Activated T-helper 9 cell treated with anti-CD3 and anti-CD28 coated beads, Interleukin-2, amount 50 U/mL, for 16 hours (primary cell): ENCODE measurements at places on chromosomes 6 and 20.

DNA sequence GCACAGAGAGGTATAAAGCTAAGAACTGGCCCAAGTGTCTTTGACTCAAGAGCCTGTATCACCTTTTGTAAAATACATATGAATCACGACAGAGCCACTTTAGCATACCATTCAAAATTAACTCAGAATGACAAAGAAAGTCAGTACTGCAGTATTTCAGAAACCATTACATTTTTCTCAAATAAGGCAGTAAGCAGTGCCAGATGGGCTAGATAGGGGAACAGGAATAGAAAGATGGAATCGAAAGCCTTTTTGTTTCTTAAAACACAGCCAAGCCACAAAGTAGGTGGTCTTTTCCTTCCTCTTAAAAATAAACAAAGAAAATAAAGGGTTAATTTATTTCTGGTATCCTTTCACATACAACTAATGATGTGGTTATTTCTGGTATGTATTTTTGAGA, 10.3 kb downstream of the CLDN20 start:
- no peak for DNase-seq

GRCh38 chr6:19896693-19897010, 59.5 kb downstream of the ID4 start:
- no peak for DNase-seq

GRCh38 chr6:11018225-11018624, 25.9 kb downstream of the ELOVL2 start:
- no peak for DNase-seq

GRCh38 chr6:99026135-99026534, 78.4 kb upstream of the FBXL4 start:
- DNase-seq = no peak

DNA sequence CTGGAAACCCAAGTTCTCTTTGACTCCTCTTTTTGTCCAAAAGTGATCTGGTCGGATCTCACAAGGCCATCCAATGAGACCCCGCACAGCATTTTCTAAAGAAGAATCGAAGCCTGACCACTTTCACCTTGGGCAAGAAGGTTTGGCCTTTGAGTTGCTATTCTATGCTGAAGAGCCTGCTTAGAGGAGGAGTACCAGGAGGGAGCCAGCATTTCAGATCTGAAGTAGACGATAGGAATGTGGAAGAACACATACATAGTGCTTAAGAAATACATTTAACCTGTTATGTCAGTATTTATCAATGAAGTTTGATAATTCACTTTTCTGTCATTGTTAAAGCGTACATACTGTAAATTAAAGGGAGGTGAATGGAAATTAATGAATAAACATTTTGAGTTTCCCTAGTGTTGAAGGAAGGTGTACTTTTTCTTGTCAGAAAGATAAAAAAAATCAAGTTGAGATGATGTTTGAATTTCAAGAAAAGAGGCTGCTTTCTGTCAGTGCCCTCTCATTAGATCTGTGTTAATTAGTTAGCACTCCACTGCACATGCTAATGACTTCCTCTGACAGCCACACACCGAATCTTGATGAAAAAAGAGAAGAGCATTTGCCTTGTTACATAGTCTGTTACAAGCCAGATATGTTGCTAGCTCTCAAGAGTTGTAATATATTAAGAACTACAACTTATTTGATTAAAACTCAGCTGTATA, 10.9 kb upstream of the TDRD6 start:
- no peak for DNase-seq

GRCh38 chr20:44540834-44541233, 19.0 kb upstream of the SERINC3 start:
- DNase-seq = no peak

DNA sequence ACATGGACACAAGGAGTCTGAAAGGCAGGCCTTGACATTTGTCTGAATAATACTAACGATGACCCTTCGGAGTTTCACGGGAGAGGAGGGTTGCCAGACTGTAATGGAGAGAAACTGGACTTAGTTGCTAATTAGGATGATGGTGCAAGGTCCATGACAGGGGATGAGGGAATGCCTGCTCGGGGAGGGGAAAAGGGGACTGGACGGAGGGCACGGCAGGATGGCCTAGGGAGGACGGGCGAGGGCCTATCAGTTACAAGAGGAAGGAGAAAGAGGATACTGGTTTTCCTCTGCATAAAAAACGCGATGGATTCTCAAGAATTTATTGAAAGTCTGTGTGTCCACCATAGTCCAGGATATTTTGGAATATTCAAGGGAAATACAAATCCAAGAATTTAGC, 42.7 kb downstream of the IRAK1BP1 start:
- DNase-seq = no peak

DNA sequence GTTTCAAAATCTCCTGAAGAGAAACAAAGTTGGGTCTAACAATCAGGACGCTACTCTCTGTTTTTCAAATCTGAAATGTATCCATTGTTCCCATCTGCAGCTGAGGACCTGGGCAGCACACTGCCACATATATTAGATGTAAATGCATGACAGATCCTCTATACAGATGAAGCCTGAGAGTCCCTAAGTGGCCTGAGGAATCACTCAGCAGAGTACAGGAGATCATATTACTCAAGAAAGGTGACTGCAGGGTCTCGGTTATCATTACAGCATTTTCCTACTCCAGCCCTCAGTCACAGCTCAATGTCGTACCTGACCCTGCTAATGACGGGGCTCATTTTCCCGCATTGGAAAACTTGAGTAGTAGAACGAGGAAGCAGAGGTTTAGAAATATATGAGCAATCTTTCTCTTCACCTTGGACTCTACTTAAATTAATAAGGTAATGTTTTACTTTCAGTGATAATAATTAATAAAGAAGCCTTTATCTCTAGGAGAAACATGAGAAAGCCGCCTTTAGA, 256.2 kb upstream of the IRAK1BP1 start:
- no peak for DNase-seq

- DNase-seq = no peak
Measured at GRCh38 chr20:6122873-6123648, at the start of gene FERMT1. TSS of gene FERMT1 (minus strand) at chr20:6123030. CDS start at chr20:6119554, 3,476 bp downstream.

GRCh38 chr20:63361519-63362435, 628 bp upstream of the CHRNA4 start:
- DNase-seq = no peak

DNA sequence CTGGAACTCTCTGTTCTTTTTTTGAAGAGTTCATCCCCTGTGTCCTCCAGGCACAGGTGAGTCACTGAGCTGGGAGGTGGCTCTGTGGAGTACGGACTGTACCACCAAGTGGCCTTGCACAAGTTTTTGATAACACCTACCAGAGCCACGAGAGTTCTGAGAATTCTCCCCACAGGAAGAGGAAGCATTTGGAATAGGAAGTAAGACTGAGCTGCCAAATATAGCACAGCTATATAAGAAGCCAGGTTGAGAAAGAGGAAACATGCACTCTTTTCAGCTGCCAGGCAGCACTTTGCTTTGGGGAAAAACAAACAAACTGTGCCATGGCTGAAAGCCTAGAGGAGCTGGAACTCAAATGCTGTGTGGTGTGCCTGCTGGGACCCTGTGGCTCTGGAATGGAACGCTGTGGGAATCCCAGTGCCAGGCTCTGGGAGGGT, 70.8 kb upstream of the RIPOR2 start:
- DNase-seq = no peak

GRCh38 chr6:95846652-95847051, 169.1 kb upstream of the FUT9 start:
- no peak for DNase-seq

DNA sequence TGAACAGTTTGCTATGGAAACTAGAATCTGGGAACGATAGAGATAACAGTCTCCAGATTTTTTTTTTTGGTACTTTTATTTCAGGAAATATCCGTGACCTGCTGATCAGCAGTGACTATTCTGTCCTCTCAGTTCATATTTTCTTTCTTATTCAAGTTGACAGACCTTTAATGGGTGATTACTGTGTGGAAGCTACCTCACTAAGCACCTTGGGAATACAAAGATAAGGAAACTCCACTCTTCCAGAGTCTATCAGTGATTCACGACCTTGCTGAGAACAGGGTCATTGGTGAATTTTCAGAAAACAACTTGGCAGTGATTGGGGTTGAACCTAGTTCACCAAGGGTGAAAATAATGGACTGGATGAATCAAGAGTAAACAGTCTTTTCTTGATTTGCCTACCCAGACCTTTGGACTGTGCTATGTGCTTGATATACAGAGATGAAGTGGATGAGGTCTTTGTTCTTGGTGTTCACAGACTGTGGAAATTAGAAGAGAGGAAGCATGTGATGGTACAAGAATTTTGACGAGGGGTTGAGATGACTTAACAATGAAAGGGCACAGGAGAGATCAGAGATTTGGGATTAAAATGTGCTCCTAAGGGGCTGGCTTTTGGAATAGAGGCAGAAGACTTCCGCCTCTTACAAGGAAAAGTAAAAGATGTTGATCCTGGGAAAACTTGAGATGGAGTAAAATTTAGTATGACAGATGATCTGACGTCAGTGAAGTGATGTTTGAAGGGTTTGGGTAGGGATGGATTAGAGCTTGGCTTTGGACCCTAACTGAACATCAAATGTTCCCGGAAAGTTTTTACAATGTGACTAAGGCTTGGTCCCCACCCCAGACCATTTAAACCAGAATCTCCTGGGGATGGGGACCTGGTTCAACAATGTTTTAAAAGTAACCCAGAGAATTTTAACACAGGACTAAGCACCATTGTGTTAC, 1.2 kb downstream of the KAT14 start:
- DNase-seq = no peak

GRCh38 chr6:112651239-112651638, 304.1 kb downstream of the RFPL4B start:
- no peak for DNase-seq

DNA sequence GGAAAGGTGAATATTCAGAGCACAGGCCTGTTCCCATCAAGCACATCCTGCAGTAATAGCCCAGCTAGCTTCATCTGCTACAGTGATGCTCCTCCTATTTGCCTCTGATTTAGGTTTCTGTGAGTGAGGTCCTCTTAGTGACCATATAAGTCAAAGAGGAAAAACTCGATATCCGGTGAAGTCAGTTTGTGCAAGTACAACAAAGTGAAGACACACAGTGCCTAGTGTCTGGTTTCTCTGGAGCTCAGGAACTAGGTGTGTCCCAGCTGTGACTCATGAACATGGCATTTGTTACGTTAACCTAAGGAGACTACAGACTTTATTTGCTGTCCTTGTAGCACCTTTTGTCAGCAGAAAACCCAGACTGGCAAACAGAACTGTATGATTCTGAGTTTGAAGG, 33.9 kb downstream of the EDN1 start:
- DNase-seq = no peak

DNA sequence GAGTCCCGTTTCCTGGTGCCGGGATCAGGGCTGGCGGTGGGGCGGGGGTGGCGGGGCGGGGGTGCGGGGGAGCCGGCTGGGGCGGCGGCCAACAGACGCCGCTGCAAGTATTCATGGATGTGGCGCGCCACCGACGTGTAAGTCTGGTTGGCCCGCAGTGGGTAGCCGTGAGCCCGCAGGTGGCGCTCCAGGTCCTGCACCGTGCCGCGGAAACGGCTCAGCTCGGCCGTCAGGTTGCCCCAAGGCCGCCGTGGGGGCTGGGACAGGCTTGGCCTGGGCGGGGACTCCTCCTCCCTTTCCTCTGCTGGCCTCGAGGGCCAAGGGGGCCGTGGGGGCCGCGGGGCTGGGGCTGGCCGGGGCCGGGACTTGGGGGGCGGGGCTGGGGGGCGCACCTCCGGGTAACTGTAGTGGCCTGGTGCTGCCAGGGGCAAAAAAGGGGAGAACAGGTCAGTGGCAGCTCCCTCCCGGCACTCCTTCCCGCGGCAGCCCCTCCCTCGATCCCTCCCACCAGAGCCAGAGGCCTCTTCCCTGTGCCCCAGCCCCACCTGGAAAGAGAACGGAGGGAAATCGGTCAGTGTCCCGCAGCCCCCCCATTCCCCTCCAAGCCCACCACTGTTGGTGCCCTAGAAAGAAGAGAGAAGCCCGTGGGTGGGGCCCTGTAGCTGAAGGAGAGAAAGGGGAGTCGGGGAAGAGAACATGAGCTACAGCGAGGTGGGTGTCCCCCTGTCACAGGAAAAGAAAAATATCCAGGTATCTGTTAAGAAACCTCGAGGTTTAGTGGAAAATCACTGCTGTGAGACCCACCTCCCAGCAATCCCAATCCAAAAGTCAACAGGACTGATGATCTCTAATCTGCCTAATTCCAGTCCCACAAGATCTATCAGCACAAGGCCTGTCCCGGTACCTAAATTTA, 21.3 kb downstream of the TNXB start:
- peak; percentile 54 for DNase-seq

- DNase-seq = no peak
Measured at GRCh38 chr6:921400-921799, 228.5 kb upstream of the EXOC2 start.

DNA sequence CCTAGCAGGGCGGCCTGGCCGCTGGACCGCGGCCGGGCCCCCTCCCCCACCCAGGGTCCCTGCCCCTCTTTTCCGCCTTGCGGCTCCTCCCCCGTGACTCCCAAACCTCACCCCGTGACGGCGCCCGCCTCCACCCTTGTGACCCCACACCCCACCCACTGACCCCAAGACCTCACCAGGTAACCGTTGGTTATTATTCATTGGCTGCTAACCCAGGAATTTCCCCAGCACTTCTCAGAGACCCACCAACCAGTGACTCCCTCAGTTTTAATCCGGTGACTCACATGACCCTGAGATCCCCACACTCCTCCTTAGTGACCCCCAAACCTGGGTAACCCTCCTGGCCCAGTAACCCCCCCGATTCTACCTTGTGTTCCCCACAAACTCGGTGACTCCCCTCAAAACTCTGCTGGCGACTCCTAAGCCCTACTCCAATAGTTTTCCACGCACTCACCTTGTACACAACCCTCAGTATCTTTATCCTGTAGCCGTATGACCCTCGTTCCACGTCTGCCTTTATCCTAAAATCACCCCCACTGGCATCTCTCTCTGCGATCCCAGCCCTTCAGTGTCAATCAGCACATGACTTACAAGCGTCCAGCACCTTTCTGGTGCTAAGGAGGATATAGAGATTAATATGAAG, 534 bp downstream of the ZNF76 start:
- DNase-seq = peak; percentile 70

DNA sequence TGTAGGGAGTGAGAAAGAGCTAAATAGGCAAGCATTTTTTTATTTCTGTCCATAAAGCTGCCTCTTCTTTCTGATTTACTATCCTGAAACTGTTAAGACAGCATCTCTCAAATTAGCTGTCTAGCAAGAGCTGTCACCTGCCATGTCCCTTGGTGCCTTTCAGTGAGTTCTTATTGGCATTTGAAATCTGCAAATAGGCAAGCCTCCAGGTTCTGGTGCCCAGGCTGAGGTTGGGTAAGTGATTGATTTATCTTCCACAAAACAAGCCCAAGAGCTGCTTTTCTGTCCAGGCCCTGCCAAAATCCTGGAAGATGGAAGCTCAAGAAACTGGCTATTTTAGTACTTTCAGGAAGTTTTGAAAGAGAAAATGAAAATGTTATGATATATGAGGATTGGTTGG, 22.4 kb downstream of the MANEA start:
- DNase-seq = no peak

- DNase-seq = peak; percentile 51
Measured at GRCh38 chr20:58179432-58180099, 48.9 kb downstream of the ANKRD60 start.
